NCI-H1048 (cell line): ENCODE measurements at places on chromosomes 1 and 21.
A peak's percentile ranks its signal among the peaks of the same experiment; 100 is the strongest.

DNA sequence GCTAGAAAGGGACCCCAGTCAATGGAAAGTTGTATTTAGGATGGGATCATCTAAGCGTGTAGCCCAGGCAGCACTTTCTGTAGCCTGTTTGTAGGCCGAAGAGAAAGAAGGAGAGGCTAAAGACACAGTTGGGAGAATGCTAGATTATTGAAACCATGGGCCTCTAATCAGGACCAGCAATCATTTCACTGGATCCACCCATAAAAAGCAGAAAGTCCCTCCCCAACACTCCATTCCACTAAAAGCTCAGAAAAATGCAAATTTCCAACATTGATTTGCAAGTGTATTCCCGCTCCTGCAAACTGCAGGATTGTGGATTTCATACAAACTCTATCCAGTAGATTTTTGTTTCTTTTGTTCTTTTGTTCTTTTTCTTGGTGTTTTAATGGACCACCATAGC, 51.2 kb upstream of the FMOD start:
- DNase-seq: no peak

GRCh38 chr1:204633665-204634064, 51.9 kb downstream of the LRRN2 start:
- DNase-seq: no peak

DNA sequence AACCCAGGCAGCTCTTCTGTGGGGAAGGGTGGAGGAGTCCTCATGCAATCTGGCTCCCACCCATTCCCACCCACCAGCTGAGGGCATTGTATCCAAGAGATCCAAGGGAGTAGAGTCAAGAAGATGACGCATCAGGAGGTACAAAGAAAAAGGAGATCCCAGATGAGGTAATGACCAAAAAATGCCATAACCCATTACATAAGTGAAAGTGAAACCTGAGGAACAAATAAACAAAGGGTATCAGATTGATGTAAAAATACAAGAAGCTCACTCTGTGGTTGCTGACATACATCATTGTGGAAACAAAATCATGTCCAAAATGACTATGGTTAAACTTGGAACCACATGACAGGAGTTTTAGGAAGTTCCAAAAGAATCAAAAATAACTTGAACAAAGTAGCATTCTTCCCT, 42.5 kb downstream of the CCN1 start:
- DNase-seq: no peak

DNA sequence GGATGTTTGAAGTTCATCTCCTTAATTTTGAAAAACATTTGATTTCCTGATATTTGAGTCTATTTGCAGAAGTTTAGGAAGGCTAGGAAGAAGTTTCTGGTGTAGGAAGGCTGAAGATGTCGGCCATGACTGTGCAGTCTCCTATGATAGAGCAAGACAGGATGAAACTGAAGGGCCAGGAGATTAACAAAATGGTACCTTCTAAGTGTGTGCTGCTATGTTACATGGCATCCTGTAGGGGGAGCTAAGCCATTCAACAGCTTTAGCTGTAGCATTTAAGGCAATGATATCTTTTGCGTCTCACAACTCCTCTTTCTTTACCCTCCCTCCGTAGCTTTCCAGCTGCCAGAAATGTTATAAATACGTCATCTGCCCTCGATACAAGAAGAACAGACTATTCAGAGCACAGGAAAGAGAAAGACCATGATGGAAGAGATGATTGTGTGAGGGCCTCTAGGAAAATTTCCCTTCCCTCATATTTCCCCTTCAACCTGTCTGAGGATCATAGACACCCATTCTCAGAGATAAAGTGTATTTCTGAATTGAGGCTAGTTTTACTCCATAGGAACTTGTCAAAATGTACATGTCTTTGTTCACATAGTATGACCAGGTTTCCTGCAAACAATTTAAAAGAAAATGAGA, 61.1 kb downstream of the XCL1 start:
- peak; percentile 63 for DNase-seq

DNA sequence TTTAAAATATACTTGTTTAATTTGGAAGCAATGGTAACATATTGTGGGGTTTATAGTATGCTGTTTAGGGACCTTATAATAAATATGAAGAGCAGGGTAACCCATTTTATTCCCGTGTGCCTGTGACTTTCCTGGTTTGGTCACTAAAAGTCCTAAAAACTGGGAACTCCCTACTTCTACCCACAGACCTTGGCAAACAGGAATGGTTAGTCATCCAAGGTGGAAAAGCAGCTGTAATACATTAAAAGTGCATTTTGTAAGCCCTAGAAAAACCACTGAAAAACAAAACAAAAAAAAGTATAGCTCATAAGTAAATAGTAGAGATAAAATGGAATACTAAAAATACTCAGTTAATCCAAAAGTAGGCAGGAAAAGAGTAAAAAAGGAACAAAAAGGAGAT, 538.9 kb downstream of the LMO4 start:
- no peak for DNase-seq

- peak; percentile 62 for DNase-seq
Measured at GRCh38 chr1:226939438-226940028, 561 bp upstream of the COQ8A start.

DNA sequence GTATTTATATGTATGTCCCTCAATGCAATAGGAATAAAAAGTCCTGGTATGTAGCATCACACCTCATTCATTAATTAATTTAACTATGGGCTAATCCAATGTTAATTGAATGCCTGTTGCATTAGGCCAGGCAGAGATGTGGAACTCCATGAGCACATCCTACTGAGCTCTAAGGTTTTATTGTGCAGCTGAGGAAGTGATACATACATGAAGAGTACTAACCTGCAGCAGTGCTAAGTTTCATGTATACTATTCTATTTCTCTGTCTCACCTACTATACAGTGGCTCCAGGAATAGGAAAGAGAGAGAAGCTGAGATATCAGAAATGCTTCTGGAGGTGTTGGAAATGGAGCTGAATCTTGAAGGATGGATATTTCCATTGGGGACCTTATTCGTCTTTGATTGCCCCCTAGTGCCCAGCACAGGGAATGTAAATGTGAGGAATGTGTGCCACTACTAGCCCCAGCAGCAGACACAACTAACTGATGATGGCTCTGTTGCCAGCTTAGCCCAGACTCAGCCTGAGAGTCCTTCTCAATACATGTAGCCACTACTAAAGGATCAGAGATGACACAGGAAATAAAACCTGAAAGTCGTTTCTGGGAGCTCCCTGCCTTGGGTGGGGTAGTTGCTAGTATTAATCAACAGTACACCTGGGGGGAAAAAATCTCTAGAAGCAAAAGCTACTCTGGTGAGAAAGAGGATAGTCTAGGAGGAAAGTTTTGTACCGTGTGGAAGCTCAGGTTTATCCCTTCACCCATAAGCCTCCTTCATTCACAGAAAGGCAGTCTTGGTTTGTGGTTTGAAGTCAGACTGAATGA, 173.3 kb upstream of the FOXD3 start:
- peak; percentile 4 for DNase-seq

GRCh38 chr1:9990944-9991343, 6.1 kb upstream of the RBP7 start:
- DNase-seq: no peak

- DNase-seq: no peak
Measured at GRCh38 chr1:113887402-113888175, at the start of gene BCL2L15. Gene BCL2L15 (minus strand): TSS chr1:113887581. CDS start chr1:113887375, 206 bp downstream.

DNA sequence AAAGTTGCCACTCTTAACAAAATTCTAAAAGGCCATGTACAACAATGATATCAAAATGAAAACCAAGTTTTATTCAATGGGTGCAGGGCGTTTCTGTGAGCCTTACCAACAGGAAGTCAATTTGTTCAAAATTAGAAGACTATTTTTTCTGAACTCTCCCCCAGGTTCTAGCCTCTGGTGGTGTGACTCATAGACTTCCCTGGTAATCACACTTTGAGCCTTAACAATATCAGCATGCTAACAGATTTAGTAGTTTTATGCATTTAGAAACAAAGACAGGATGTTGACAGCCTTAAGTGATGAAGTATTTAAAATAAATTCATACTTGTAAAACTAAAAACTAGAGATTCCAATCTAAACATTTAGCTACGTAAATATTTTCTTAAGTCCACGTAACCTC, 88.4 kb downstream of the LRRC8C start:
- DNase-seq: no peak

GRCh38 chr1:243375596-243375995, 119.8 kb downstream of the SDCCAG8 start:
- DNase-seq: no peak

DNA sequence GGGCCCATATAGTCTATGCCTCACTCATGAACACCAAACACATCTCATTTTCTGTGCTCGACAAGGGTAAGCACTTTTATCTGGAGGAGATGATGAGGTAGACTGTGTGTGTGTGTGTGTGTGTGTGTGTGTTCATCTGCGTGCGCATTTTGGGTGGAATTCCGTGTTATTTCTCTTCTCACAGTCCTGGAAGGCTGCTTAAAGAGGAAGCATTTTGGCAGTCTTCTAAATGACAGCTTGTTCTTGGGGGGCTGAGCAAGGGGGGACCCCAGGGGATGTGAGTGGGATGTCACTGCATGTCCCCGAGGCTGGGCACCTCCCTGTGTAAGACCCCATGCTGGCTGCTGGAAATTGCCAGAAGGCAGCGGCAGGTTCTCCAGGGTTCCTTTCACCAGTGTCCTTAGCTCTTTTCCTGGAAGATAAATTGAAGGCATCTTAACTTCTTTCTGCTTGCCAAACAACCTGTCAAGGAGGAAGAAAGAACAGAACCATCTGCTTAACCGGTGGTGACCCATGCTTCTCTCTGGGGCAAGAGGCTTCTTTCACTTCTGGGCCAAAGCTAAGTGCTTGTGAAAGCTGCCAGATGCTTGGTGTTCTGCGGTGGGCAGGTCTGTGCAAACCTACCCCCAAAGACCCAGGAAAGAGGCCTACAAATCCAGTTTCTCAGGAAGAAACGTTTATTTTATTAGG, 9.9 kb upstream of the RD3 start:
- no peak for DNase-seq

DNA sequence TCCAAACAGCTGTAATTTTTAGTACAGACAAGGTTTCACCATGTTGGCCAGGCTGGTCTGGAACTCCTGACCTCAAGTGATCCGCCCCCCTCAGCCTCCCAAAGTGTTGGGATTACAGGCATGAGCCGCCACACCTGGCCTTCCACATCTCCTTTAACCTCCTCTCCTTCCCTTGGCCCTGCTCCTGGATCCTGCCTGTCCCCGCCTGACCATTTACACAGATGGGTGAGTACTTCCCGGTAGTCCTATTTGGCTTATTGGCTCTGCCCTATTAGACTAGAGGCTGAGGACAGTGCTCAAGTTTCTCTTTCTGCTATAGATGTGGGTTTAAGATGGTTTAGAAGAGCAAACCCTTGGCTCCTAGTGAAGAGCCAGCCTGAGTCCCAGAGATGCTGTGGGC, 7.1 kb downstream of the PTPN7 start:
- DNase-seq: no peak

DNA sequence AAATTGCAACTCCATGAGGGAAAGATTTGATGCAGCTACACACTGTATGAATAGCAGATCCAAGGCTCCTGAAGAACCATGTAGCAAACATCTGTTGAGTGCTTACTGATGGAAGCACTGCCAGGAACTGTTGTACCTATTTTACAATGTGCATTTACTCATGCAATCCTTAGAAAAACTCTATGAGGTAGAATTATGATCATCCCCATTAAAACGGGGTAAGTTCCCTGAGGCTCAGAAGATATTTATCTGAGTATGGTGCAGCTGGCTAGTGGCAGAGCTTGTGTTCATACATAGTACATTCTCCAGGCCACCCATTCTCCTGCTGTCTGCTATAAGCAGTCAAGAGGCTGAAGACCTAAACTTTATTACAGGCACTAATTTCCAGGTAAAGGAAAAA, 54.4 kb upstream of the C8B start:
- DNase-seq: no peak

DNA sequence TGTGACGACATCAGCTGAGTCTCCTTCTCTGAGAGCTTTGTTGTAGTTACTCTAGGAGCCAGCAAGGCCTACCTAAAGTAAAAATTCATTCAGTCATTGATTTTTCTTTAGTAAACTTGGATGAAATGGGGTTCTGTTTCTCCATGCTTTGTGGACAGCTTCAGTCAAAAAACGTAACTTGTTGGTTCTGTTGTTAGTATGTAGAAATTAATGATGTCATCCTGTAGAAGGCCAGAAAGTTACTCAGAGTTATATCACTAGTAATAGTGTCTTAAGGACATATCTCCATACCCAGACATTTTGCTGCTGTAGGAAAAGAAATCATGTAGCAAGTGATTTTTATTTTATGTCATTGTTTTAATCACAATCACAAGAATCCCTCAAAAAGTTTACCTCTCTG, 43.0 kb downstream of the KDM1A start:
- no peak for DNase-seq

DNA sequence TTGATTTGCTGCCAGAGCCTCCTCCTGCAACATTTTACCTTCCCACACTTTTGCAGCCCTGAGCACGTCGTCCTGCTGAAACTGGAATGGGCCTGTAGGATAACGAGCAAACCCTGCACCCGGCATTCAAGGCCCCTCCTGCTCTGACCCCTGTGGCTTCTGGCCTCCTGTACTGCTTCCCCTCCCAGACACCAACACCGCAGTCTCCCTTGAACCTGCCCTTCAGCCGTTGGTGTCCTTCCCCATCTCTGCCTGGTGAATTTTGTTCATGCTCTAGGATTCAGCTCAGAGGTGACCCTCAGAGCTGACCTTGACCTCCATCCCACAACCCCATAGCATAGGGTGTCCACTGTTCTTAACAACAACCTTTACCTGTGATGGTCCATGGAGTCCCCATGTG, 535.1 kb downstream of the MATN1 start:
- no peak for DNase-seq

DNA sequence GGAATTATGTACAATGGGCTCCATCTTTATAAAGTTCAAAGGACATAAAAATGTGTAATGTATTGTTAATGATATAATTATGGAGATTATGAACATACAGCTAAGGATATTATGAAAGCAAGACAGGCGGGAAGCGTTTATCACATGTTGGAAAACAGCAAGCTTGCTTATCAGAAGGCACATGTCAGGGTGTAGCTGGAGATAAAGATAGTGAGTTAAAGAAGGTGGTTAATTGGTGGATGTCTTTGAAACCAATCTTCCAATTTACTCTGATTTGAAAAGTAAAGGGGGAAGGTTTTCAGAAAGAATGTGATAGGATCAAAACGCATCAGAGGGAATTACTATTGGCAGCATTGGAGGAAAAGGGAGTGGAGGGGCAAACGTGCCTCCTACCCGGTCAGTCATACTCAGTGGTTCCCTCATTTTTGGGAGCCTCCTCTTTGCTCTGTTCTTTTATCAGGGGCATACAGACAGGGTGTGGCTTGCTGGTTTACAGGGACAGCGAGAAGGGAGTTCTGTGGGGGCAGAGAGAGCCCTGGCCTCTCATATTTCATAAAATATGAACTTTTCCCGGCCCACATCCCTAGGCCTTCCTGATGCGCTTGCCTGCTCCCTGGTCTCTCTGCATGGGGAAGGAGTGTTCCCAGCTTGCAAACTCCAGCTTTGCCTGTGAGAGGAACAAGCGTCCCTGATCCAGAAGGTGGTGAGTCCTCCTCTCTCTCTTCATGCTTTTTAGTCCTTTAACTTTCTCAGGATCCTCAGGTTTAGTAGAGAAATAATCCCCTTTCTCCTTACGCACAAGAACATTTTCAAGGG, 8.0 kb upstream of the SVBP start:
- no peak for DNase-seq

DNA sequence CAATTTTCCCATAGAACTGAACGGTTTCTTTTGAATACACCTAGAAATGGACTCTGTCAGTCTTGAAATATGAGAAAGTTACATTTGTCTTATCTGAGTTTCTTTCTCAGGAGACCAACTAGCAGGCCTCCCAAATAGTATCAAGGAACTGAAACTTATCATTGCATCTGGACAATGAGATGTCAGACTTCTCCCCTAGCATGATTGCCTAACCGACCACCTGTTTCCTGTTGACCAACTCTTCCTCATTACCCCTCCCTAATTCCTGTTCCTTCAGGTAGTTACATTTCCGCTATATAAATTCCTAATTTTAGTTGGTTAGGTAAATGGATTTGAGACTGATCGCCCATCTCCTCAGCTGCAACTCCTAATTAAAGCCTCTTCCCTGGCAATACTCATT, 1587.3 kb downstream of the NCAM2 start:
- DNase-seq: no peak
